KG1 (cell line): ENCODE measurements at places on chromosomes 16 and 17.

DNA sequence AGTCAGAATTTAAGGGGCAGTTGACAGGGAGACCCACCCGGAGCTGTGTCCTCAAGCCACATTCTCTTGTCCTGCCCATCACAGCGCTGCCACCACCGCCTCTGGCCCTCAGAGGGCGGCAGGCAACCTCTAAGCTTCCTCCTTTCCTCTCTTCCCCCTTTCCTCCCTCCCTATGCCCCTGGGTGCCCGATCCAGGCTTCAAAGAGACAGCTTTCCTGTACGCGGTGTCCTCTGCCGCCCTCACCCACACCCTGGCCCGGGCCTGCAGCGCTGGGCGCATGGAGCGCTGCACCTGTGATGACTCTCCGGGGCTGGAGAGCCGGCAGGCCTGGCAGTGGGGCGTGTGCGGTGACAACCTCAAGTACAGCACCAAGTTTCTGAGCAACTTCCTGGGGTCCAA lies 23.5 kb downstream of the WNT9B start:
- no peak for DNase-seq

DNA sequence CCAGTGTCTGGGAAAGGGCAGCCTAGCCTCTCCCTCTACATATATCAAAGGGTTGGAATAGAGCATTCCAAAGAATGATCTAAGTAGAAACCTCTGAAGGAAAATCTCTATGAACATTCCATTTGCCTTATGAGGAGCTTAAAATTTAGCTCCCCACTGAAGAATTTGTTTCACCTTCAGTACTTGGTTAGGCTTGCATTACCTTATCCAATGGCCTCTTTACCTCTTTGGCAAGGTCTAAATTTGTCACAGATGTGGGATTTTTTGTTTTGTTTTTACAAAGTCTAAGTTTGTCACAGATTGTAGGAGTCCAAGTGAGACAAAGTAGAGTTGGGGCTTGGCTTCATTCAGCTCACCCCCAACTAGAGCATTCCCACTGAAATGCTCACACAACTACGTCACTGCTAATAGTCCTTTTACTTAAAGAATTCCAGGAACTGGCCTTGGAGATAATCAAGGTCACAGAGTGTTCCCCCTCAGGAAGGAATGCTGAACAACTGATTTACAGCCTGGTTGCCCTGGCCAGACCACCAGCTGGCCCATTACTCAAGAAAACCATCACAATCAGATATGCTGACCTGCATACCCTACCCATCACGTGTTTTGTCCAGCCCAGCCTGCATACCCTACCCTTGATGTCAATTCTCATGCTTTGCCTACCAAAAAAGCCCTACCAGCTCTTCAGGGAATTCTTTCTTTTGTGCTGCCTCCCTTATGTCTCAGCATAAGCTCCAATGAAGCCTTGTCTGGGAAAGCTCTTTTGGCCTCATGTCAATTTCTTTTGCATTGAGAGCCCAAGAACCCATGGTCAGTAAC lies 26.5 kb upstream of the PPM1D start:
- no peak for DNase-seq

DNA sequence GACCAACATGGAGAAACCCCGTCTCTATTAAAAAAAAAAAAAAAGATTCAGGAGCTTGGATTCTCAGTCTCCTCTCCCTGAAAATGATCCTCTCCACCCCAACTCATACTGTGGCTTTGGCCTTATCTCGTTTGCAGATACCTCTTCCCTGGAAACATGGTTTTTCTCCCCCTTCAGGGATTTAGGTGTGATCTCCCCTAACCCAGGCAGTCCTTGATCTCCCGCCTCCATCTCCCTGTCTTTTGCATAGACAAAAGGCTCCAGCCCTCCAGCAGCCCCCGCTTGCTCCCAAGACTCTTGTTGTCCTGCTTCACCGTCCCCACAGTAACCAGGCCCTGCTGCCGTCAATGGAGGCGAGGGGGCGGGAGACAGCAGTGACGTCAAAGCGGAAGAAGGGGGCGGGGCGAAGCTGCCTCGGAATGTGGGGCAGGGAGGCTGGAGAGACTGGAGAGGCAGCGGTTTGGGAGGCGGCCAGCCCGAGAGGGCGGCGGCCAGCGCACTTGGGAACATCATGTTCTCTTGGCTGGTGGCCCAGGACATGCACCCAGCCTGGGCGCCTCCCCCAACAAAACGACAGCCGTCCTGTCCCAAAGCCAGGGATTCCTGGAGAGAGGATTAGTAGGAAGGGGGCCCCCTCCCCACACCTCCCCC lies 1.9 kb upstream of the PER1 start:
- DNase-seq = no peak

GRCh38 chr16:72164691-72165090 lies 7.3 kb downstream of the PMFBP1 start:
- DNase-seq = no peak
